ENCODE measurements at places on chromosomes 1 and 21.

DNA sequence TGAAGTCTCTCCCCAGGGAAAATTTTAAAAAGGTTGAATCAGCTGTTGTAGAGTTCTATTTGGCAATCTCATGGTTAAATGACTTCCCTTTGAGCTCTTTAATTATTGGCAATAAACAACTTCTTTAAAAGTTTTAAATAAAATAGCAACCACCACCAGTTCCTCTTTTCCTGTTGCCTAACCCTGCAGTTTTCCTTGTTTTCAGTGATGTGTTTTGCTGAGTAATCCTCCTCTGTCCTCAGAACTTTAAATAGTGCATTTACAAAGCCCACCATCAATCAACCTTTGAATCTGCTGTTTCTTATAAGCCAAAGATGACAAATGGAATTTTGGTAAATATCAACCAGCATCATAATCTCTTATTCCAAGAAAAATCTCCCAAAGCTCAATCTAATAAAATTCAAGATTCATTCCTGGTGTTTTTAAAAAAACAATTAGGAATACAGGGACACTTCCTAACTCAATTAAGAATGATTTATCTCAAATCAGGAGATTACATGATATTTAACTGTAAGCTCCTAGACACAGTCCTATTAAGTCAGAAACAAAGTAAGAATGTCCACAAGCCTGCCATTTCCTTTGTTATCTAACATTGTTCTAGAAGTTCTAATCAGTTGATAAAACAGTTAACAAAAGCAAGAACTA, 14.8 kb downstream of the AVPR1B start:
- no peak for DNase-seq

DNA sequence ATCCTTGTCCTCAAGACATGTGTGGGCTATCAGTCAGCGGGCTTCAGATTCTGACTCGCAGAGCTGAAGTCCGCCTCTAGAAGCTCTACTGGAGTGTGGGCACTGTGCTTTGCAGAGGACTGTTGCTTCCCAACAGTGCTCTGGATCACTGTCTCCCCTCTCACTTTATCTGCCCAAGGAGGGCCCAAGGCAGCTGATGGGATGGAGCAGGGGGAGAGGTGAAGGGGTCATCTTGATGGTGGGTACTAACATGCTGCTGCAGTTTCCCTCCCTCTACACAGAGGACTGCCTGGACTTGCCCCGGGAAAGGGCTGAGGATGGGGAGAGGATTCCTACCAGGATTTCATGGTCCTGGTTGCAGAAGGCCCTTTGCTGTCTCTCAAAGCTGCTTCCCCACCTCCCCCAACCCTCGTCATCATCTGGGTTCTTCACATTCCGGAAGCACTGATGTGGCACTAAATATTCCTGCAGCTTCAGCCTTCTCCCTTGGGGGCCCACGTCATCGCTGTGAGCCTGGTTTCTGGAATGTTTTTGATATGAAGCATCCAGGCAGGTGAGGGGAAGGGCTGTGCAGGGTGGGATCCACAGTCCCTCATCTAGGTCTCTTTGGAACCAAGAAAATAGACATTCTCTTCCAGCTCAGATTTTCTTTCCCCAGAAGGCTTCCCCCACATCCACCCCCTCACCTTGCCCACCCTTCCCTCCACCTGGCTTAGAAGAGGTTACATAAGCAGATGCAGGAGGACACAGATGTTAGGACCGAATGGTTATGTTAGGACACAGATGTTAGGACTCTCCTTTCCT, 23.2 kb downstream of the NUAK2 start:
- DNase-seq, result peak; percentile 99

DNA sequence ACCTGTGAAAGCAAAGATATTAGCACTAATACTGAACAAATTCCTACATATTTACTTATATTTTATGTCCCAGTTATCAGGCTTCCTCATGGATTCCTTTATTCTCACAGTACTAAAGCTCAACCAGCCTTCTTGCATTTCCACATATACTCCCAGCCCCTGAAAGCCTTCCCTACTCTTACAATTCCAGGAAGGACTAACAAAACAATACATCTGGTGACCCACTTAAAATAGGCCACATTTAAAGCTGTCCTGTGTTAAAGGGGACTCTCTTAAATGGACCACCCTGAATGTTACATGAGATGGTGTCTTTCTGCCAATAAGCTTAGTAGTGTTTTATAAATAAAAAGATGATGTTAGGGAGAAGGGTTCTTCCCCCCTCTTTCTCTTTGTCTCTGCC, 54.4 kb downstream of the NTMT2 start:
- DNase-seq, result no peak

DNA sequence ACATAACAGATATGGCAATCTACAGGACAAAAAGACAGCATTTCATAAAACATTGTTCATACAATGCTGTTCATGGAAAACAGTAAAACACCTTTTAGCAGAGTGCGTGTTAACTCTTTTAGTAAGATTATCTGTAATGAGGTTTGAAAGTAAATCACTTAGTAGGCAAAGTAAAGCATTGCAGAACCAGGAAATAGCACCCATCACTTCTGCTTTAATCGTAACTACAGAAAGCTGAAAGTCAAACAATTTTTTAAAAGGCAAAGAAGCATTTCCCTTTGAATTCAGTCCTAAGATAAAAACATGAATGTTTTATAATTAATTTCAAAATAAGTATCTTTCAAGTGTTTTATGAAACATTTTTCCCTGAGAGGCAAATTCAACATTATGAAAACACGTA, 63.3 kb upstream of the RNF11 start:
- no peak for DNase-seq

GRCh38 chr1:62784509-62785365, 805 bp downstream of the ATG4C start:
- DNase-seq, result no peak

DNA sequence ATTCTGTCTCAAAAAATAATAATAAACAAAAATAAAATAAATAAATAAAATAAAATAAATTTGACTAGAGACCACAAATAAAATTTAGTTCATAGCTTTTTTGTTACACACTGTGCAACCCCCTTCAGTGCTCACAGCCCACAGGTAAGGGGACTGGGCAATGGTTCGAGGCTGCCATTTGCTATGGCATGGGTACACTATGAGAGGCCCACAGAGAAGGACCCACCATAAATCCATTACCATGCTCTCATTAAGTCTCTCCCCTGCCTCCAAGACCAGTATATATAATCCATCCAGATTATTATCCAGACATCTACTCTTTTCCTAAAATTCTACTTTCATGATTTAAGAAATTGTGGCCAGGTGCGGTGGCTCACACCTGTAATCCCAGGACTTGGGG, 8.7 kb upstream of the RIT1 start:
- DNase-seq, result no peak

GRCh38 chr21:34054259-34054658, 19.1 kb upstream of the MRPS6 start:
- no peak for DNase-seq

DNA sequence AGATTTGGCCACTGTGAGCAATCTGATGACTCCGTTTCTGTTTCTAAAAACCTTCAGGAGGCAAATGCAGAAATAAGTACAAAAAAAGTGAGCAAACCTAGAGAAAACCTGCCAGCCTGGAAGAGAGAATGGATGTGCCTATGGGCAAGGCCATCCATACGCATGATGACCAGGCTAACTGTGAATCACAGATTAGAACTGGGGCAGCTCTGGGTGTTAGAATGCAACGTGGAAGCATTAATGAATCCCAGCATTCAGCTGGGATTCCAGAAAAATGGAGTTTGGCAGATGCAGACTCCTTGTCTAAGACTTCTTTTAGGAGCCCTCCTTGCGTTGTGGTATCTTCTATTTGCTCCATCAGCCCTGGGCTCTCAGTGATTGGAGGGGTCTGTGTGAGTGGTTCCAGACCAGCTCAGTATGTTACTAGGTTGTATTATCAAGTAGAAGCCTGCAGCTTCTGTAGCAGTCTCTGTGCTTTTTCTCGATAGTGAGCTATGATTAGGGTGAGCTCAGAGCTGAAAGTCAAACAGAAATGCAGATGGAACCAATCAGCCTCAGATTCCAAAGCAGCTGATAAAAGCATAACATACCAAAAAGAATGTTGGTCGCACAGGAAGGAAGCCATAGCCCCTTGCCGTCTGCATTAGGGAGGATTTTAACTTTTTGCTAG, 154.0 kb downstream of the PSMG1 start:
- DNase-seq, result no peak

DNA sequence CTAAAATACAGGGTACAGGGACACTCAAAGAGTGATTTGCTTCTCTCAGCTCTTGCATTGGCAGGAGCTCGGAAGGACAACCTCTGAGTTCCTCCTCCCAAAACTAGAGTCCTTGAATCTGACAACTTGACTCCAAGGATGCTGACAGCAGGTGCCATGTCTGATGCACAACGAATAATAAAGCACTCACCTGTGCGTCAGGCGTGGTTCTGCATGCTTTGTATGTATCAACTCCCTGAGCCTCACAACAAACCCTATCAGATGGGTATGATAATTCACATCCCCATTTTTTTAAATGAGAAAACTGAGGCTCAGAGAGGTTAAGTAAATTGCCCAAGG, 1.4 kb downstream of the LAPTM5 start:
- no peak for DNase-seq

- DNase-seq, result peak; percentile 78
These were observed 29.4 kb downstream of the VAV3 start for GRCh38 chr1:107935396-107936064.

DNA sequence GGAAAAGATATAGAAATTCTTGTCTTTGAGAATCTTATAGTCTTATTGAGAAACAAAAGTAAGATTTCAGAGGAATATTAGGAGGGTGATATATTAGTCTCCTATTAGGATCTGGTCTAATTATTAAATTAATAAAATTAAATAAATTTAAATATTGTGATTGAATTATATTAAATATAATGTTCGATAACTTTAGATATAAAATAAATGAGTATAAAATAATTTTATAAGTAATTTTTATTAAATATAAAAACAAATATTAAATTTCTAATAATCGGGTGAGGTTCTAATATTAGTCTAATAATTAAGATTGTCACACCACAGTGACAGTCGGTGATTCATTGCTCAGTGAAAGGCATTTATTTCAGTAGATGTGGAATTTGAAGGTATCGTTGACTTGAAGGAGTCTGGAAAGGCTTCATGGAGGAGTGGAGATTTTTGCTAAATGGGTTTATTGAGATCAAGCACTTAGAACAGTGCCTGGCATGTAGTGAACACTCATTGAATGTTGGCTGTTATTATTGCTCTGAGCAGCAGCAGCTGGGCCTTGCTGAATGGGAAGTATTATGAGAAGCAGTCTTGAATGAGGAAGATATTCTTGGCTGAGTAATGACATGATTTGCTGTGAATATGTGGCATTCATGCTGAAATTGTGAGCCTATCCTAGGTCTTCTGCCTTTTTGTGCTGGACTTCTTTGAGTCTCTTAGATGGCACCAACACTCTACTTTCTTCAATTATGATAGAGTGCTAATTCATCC, 74.6 kb downstream of the USP25 start:
- no peak for DNase-seq

- no peak for DNase-seq
These were observed 287.8 kb downstream of the DUSP10 start for GRCh38 chr1:221454096-221454495.

DNA sequence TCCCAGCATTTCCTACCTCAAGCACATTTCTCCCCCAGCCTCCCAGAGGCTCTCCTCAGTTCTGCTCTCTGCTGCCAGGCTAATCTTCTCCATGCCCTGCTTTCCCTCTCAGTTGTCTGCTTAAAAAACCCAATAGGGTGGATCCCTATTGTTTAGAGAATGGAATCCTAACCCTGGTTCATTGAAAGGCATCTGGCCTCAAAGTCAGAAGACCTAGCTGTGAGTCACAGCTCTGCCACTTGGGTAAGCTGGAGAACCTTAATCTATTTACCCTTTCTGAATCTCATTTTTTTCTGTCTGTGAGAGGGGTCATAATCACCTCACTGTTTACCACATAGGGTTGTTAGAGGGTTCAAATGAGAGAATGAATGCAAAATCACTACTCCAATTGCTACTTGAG, 12.5 kb upstream of the MYOC start:
- no peak for DNase-seq

DNA sequence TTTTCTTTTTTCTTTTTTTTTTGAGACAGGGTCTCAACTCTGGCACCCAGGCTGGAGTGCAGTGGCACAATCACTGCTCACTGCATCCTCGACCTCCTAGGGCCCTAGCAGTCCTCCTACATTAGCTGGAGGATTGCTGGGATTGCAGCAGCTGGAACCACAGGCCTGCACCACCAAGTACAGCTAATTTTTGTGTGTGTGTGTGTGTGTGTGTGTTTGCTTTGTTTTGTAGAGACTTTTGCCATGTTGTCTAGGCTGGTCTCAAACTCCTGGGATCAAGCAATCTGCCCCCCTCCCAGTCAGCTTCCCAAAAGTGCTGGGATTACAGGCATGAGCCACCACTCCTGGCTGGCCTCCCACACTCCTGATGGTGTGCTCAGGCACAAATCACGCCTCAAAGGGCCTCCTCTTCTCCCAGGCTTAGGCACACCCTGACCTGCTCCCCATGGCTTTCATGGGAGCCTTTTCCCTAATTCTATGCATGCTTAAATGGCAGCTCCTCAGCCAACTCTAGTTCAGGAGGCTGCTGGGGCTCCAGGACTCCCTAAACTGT, 9.4 kb downstream of the FAM229A start:
- DNase-seq, result no peak

- DNase-seq, result peak; percentile 92
These were observed 66.1 kb downstream of the ADARB1 start for GRCh38 chr21:45140346-45140940.

DNA sequence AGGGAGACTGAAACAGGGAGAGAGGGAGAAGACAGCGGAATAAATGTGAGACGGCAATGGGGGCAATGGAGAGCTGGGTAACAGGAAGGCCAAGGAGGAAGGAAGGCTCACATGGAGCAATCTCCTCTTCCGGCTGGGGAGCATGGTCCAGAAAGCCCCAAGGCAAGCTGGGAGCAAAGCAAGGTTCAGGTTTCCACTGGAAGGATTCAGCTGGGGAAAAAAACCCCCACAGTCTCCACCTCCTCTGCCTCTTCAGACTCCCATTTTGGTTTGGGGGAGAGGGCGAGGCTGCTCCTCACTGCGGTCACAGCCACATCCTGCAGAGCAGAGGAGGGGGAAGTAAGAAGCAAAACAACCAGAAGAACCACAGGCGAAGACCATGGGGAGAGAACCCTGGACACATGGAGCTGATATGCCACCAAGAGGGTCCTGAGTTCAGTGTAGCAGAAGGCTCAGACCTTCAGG, 650 bp downstream of the TNFAIP8L2 start:
- no peak for DNase-seq

- peak; percentile 53 for DNase-seq
These were observed 15.1 kb downstream of the RNF223 start for GRCh38 chr1:1058921-1059493.

GRCh38 chr1:198543670-198544260, 3.3 kb upstream of the ATP6V1G3 start:
- no peak for DNase-seq

DNA sequence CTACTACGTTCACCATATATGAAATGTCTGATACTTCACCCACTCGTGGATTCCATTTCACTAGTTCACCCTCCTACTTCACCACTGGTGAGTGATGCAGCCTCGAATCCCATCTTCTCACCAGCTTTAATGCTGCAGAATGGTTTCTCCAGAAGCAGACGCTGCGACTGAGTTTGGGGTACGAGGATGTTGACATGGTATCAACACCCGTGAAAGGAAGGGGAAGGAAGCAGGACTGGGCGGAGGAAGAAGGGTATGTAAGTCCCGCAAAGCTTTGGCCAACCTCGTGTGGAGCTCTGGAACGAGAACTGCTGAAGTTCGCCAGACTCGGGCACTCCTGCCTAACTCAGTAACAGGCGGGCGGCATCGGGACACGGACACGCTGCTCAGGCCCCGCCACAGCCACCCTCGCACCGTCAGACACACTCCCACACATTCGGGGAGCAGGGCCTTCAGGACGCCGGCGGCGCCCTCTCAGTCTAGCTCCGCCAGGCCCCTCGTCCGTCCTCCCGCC, 833 bp upstream of the DIP2A start:
- peak; percentile 46 for DNase-seq

Data from kidney tubule cell (primary cell).